ENCODE measurements at places on chromosomes 11 and 22. TPM values are rescaled to one million over a fixed set of nuclear protein-coding genes. Genes with fewer than 3 reads are reported as not detected.

DNA sequence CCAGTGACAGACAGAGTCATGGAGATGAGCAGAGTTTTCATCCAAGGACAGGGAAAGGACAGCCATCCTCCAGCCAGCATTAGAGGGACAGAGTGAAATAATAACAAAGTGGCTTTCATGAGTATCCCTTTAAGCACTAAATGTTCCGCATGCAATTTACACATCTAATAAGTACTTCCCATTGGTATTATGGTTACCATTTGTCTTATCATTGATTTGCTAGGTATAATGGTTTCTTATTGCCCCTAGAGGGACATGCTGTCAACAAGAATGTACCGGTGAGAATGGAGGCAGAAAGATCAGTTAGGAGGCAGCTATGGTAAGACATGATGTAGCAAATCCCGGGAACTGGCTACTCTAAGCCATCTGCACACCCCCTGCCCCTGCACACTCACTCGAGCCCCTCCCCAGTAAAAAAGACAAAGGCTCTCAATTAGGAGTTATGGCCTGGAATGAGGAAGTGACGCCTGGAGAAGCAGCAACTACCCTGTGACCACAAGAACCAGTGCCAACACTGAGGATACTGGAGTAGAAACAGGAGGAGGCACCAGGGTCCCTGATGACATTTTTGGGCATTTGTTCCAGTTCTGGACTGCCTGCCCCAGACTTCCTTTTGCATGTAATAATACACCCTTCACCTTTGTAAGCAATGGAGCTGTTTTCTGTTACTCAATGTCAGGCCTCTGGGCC, 30.2 kb upstream of the HMGXB4 start:
- DNase-seq = no peak

The DNAJC24 gene
- 14.1 TPM for total RNA-seq

DNA sequence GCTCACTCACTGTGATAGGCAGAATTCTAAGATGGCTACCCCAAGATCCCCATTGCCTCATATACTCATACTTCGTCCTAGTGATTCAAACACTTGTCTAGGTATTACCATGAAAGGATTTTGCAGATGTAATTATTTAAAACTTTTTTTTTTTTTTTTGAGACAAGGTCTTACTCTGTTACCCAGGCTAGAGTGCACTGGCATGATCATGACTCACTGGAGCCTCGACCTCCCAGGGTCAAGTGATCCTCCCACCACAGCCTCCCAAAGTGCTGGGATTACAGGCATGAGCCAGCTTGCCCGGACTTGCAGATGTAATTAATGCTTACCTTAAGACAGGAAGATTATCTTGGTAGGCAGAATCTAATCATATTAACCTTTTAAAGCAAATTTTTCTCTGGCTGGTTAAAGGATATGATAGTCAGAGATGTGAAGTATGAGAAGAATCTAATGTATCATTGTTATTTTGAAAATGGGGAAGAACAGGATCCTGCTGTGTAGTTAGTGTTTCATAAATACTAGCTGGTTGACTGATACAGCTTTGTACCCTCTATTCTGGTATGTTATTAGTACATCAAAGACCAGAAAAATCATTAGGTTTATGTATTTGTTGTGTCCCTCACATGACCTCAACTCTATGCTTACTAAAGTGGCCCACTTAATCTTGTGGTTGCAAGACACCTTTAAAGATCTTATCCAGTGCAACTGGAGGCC, 35.5 kb downstream of the C2CD3 start:
- no peak for DNase-seq

The PPP6R2 gene
- 54.0 TPM for total RNA-seq

The KDM4E gene
- total RNA-seq = not detected

DNA sequence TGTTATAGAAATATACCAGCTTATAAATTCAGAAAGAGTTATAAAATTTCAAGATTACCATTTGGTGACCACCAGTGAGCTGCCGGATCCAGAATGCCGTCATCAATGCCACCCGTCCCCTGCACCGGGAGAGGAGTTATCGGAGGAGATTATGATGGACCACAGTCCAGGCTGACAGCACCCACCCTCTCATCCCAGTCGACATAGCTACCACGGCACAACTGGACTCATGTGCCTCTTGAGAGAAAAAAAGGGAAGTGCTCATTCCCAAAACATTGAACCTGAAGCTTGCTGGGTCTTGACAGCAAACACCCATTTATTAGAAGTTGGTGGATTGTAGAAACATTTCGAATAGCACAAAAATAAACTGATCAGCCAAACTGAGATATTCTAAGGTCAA, 1331.5 kb downstream of the TBC1D22A start:
- DNase-seq = no peak

DNA sequence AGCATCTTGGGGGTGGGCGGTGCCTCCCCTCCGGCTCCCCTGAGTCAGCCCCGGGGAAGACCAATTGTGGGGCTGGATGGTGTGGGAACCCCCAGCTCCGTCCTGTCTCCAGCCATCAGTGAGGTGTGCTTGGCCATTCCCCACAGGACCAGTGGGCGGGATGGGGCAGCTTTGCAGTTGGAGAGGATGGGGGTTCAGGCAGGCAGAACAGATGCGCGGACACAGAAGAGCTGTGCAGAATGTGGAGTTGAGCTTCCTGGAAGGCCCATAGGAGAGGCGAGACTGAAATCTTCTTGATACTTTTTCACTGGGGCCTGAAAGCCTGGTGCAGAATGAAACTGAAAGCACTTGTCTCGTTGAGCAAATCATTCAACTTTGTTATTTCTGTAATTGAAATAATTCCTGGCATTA, 23.8 kb downstream of the PARVB start:
- DNase-seq = no peak

DNA sequence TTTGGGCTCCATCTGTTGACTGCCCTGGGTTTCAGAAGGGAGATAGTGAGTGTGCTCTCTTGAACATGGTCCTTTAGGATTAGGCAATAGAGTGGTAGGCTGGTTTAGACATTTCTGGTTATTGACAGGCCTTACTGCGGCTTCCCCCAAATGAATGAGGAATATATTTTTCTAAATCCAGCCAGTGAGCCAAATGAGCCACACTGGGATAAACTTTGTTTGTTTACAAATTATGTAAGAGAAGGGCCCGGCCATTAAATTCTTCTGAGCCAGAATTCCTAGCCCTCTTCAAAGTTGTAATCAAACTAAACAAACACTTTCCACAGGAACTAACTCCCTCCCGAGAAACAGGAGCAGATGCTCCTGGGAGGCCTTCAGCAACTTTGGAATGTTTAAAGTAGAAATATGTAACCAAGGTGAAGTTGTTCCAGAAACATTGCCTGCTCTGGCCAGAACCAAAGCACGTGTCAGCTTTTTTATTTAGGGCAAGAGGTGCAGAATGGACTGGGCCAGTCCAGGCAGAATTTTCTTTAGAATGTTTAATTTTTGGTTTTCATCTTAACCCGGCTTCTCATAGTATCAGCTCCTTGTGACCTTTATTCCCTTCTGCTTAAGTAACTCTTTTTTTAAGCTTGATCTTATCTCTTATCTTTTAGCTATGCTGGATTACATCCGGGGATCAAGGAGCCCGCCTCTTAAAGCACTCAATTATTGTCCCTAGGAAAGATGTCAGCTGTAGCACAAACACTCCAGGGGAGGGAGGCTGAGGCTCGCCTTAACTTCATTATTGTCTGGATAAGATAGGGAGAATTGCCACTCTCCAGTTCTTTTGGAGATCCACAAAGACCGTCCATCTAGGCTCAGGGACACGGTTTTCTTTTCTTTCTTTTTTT, 28.7 kb downstream of the ZNRF3 start:
- no peak for DNase-seq

- DNase-seq = no peak
Measured at GRCh38 chr11:95877291-95877690, 46.6 kb downstream of the MTMR2 start.

- no peak for DNase-seq
Measured at GRCh38 chr11:9076046-9076445, 15.4 kb downstream of the SCUBE2 start.

The ZNF214 gene
- total RNA-seq = 3.7 TPM

The B4GAT1 gene
- 27.4 TPM for total RNA-seq

The SLN gene
- total RNA-seq = 1.0 TPM

The PUS3 gene
- 11.1 TPM for total RNA-seq

DNA sequence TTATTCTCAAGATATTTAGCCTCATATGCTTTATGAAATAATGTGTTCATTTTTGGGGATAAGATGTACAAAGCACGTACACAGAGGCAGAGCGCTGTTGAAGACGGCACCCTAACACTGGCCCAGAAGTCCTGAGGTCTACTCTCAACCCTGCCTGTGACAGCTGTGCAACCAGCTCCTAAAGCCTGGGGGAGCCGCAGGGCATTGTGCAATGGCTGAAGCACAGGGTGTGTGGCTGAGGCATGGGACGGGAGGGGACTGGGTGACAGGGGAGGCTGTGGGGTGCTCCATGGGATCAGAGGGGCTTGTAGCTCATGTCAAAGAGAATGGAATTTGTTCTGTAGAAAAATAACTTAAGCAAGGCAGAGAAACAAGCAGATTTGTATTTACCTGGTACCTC, 27.7 kb downstream of the FAM227A start:
- no peak for DNase-seq

GRCh38 chr11:130512662-130513061, 64.2 kb downstream of the ADAMTS15 start:
- DNase-seq = no peak

GRCh38 chr11:74278721-74279161, 32.7 kb downstream of the P4HA3 start:
- DNase-seq = no peak

The GGT5 gene
- total RNA-seq = 66.5 TPM

The MYBPC3 gene
- total RNA-seq = 0.96 TPM

GRCh38 chr11:9176550-9176949, 85.2 kb upstream of the SCUBE2 start:
- DNase-seq = no peak

DNA sequence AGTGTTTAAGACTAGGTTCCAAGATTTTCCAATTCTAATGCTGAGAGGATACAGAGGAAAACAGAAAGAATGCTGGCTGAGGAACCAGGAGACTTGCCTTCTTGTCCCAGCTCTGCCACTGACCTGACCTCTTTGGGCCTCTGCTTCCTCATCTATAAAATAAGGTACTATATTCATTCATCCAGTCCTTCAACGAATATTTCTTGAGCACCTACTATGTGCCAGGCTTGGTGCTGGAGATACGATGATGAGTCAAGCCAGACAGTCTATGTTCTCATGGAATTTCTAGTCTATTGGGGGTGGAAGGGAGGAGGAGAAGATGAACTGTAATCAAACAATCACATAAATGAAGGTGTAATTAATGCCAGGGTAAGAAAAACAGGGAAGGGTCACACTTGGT, 27.8 kb upstream of the UPB1 start:
- no peak for DNase-seq

GRCh38 chr11:77151804-77152509, 23.9 kb downstream of the MYO7A start:
- DNase-seq = no peak

- no peak for DNase-seq
Measured at GRCh38 chr11:104688731-104689130, 209.5 kb downstream of the CASP12 start.

- DNase-seq = no peak
Measured at GRCh38 chr11:23789938-23790371, 706.9 kb upstream of the LUZP2 start.

DNA sequence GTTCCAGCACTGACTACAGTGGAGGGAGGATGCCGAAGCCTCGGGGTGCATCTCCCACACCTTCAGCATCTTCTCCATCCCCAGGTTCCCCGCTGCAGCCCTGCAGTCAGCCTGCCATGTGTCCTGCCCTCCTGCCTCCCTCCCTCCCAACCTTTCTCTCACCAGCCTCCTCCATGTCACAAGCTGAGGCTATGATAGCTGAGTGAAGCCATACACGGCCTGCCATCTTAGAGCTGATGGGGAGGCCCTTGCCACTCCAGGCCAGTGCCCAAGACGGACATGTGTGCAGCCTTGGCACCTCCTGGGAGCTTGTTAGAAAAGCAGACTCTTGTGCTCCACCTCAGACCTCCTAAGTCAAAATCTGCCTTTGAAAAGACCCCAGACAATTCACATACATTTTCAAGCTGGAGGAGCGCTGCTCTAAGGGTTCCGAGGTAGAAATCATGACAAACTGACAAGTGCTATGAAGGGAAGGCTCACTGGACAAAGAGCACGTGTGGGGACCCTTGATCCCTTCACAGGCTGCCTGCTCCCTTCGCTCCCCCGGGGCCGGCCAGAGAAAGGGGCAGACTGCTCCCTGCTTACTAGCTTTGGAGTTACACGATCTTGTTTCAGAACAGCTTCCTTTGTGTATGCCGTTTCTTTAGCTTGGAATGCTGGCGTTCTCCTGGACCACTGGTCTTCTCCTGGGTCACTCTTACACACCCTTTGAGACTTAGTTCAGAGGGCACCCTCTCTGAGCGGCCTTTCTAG, 123.9 kb downstream of the ST3GAL4 start:
- no peak for DNase-seq

- DNase-seq = peak; percentile 92
Measured at GRCh38 chr11:57778318-57779037, 16.9 kb downstream of the CTNND1 start.
